Nephron progenitor cell (in vitro differentiated cells): ENCODE measurements at places on chromosomes 6 and 20.

- no peak for DNase-seq
These were observed 49.1 kb downstream of the UTRN start for GRCh38 chr6:144334150-144334708.

- no peak for DNase-seq
These were observed 54.4 kb upstream of the GTSF1L start for GRCh38 chr20:43781215-43781614.

DNA sequence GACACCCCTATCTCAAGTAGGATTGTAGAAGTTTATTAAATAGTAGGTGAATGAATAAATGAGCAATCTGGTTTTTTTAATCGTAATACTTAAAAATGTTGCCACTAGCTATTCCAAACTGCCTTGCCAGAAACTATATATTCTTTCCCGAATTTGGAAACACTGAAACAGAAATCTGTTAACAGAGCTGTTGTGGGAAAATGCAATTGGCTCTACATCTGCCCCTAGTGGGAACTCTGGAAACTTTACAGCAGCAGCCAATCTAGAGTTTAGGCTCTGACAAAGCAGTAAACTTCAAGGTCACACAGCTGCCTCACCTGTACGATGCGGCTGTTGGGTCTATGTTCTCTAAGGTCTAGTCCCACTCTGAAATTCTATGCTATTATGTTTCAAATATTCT is 41.7 kb downstream of the SYNE1 start:
- DNase-seq = no peak

DNA sequence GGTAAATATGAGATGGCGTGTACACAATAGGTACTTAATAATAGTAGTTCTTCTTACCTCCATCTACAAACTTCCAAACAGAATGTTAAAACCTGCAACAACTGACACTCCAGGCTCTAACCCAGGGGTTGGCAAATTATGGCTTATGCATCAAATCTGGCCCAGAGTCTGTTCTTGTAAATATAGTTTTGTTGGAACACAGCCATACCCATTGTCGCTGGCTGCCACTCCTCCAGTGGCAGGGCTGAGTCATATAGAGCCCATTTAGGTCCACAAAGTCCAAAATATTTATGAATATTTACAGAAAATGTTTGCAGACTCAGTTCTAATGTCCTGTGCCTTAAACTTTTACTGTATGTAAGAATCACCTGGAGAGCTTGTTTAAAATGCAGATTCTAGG is 69.9 kb upstream of the BTBD3 start:
- no peak for DNase-seq

DNA sequence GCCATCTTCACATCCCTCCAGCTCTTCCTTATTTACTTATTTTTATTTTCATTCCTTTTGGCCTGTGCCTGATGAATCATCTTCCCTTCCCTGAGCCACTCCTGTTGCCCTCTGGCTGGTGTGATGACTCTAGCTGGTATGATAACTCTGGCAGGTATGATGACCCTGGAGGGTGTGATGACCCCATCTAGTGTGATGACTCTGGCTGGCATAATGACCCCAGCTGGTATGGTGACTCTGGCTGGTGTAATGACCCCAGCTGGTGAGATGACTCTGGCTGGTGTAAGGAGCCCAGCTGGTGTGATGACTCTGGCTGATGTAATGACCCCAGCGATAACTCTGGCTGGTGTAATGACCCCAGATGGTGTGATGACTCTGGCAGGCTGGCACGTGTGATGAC is 426.8 kb downstream of the QKI start:
- DNase-seq = no peak

GRCh38 chr6:159261995-159262394 is 92.8 kb downstream of the FNDC1 start:
- DNase-seq = no peak

GRCh38 chr6:24919056-24919892 is 16.5 kb downstream of the RIPOR2 start:
- DNase-seq = no peak

DNA sequence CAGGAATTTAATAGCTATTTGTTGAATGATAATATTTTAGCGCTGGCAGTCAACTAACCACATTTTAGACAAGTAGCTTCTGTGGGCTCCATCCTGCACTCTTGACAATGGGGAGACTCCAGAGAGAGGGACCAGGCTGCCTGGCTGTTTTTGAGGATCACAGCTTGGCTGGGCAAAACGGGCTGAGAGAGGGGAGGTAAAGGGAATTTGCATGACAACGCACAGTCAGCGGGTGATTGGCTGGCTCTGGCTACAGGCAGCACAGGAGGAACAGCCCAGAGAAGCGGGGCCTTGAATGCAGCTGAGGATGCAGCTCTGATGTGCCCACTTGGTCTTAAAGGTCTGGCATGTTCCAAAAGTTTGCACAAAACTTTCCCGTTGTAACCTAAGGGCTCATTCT is 41.2 kb downstream of the LRFN2 start:
- peak; percentile 47 for DNase-seq

- DNase-seq = no peak
These were observed 371.0 kb downstream of the EPHA7 start for GRCh38 chr6:93048381-93048780.

- no peak for DNase-seq
These were observed 126.5 kb downstream of the UTRN start for GRCh38 chr6:144411531-144412165.

- DNase-seq = no peak
These were observed 4.7 kb upstream of the GJA1 start for GRCh38 chr6:121430514-121431460.

- DNase-seq = no peak
These were observed 70.6 kb downstream of the SMPDL3A start for GRCh38 chr6:122859676-122860075.

DNA sequence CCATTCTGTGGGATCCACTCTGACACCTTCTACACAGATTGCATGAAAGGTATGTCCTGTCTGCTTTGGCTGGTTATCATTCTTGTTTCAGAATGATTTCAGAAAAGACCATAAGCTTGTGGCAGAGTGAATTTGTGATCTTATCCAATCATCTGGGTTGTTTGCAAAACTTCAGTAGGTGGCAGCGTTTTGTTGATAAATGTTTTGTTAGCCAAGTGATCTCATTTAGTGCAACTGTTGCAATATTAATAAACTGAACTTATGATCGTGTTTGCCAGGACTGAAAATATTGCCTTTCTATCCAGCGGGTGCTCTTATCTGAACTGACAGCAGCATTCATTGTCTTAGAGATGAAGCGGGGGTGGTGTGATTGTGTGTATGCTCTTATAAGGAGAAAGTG is 613.2 kb upstream of the NOX3 start:
- DNase-seq = no peak

- DNase-seq = no peak
These were observed 125.1 kb upstream of the HS3ST5 start for GRCh38 chr6:114467931-114468330.
